GM06990 (cell line): ENCODE measurements at places on chromosomes 5 and 9.

- DNase-seq, result no peak
Observed at GRCh38 chr5:111453295-111453694, 59.0 kb downstream of the STARD4 start.

DNA sequence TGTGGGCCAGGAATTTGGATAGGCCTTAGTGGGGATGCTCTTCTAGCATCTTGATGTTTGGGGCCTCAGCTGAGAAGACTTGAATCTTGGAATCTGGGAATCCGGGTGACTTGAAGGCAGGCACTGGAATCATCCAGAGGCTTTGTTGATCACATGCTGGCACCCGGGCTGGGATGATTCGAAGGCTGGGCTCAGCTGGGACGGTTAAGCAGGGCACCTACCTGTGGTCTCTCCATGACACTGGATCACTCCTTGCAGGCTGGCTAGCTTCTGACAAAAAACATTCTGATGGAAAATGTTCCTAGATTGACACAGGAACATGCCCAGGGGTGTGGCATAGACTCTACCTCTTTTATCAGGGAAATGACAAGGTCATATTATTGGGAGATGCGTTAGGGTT lies 149.1 kb downstream of the TENT4A start:
- DNase-seq, result no peak

DNA sequence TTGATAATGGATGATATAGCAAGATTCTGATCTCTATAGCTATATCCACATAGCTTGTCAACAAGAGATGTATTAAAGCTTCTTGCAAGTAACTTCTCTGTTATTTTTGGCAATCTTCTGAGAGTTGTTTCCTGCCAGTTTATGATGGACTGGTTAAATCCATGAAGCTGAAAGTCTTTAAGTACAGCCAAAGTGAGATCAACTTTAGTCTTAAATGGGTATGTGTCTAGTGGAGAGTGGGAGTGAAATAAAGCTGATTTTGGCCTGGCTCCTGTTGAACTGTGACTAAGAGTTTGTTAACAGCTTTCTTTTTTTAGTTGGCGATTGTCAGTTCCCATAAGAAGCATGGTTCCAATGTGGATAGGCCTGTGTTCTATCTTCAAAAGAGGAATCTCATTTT lies 350.9 kb upstream of the PCSK5 start:
- no peak for DNase-seq

- no peak for DNase-seq
Observed at GRCh38 chr5:32541241-32541640, 44.1 kb upstream of the SUB1 start.

- DNase-seq, result no peak
Observed at GRCh38 chr9:14752871-14753270, 30.3 kb upstream of the CER1 start.

DNA sequence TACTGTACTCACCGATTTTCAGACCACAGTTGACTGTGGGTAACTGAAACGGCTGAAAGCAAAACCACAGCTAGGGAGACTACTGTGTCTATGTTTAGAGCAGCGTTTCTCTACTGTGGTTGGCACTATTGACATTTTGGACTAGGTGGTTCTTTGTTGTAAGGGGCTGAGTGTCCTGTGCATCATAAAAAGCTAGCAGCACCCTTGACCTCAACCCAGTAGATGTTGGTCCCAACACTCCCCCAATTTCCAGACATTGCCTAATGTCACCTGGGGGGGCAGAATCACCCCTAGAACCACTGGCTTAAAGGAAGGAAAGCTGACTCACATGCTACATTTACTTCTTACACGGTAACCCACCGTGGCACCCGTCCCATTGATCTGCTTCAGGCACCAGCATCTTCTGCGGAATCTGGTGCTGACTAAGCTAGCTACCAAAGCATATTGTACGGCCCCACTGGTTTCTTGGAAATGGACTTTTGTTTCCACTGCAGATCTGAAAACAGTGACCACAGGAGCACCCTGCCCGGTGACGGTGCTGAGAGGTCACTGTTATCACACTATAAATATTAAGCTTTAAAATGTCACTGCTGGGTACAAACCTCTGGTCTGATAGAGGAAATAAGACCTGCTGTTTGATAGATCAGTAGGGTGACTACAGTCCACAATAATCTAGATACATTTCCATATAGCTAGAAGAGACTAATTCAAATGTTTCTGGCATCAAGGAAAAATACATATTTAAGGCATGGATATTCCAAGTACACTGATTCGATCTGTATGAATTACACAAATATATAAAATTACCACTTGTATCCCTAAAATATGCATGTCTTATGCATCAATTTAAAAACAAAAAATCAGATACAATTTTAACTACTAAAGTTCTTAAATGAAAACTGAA lies 151.4 kb downstream of the HSD17B3 start:
- peak; percentile 31 for DNase-seq

DNA sequence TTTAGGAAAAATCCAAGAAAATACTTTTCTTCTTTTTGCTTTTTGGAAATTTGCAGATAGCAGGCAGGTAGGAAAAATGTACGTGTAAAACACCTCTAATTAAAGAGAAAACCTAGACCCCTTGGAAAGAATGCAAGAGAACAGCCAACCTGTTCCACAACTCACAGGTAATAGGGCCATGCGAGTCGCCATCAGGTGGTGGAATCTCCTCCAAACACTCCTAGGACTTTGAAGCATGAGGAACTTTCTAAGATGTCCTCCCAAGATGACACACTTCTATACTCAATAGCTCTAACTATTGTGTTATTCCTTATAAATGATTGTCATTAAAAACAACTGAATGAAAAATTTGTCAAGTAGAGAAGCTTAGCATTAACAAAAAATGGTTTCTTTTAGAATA lies 174.0 kb downstream of the TMC1 start:
- DNase-seq, result no peak

DNA sequence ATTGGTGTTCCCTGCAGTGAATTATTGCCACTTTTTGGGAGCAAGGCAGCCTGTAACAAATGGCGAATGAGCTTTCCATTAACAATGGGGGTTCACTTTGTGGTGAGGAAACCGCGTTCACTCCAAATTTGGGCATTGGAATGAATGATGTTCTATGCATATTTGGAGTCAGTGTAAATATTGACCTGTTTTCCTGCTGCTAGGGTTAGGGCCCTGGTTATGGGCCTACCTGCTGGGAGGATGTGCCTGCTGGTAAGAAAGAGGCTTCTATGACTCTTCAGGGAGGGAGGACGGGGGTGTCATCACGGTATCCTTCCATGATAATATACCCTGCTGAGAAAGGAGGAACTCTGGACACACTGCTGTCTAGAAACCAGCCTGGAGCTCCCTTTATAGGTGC lies 29.0 kb downstream of the C9orf50 start:
- DNase-seq, result no peak

DNA sequence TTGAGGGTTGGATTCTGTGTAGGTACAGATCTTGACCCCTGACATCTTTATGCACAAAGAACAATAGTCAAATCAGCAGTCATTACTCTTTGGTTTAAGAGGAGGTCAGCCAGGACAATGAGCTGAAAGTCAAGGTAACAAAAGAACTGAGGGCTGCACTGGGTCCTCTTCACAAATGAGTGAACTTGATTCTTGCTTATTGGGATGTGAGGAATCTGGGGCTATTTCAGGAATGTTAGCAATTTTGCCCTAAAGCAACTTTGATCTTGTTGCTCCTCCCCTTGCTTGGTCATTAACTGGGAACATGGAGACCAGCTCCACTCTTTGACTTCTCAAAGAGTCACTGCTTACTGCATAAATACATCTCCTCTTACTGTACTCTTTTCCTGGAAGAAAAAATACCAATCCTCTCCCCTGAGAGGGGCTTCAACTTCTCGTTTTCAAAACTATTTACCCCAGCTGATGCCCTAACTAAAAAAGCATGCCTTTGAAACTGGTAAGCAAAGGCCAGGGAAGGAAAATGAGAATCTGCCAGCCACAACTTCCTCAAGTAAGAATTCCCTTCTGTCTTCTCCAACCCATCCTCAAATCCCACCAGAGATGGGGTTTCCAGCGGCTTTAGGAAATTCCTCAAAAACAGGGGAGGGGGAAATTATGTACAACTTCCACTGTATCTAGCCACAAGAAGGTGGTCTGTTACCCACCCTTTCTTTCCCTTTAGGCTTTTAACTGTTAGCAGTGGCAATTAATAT lies 368.3 kb downstream of the ENC1 start:
- no peak for DNase-seq

- DNase-seq, result peak; percentile 43
Observed at GRCh38 chr5:176535664-176536131, 1.5 kb downstream of the RNF44 start.

GRCh38 chr5:143248391-143248790 lies 155.1 kb downstream of the NR3C1 start:
- DNase-seq, result no peak

GRCh38 chr5:150392680-150393079 lies 20.0 kb downstream of the CD74 start:
- no peak for DNase-seq

DNA sequence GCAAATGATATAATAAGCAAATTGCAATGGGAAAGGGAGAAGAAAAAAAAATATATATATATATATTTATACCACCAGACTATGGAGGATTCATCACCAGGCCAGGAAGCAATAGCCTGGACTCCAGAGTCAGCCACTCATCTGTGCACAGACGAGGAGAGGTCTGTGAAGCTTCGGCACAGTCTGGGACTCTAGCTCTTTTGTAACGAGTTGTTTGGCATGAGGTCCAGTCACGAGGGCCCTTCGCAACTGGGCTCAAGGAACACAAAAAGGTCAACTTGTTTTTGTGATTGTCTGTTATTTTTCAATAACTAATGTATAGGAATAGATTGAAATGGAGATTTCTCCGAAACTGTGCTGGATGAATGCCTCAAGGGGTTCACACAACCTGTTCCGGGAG lies 14.7 kb upstream of the FGF1 start:
- DNase-seq, result no peak

GRCh38 chr9:8011974-8012373 lies 212.4 kb upstream of the DMAC1 start:
- DNase-seq, result no peak

- DNase-seq, result no peak
Observed at GRCh38 chr5:135813758-135814157, 20.7 kb upstream of the SLC25A48 start.

- DNase-seq, result no peak
Observed at GRCh38 chr5:448766-449090, 5.8 kb downstream of the EXOC3 start.

- no peak for DNase-seq
Observed at GRCh38 chr9:89477811-89478630, 19.9 kb downstream of the SEMA4D start.

- DNase-seq, result no peak
Observed at GRCh38 chr5:114238771-114239313, 123.0 kb upstream of the KCNN2 start.

- no peak for DNase-seq
Observed at GRCh38 chr9:4416467-4416866, 73.8 kb upstream of the SLC1A1 start.

DNA sequence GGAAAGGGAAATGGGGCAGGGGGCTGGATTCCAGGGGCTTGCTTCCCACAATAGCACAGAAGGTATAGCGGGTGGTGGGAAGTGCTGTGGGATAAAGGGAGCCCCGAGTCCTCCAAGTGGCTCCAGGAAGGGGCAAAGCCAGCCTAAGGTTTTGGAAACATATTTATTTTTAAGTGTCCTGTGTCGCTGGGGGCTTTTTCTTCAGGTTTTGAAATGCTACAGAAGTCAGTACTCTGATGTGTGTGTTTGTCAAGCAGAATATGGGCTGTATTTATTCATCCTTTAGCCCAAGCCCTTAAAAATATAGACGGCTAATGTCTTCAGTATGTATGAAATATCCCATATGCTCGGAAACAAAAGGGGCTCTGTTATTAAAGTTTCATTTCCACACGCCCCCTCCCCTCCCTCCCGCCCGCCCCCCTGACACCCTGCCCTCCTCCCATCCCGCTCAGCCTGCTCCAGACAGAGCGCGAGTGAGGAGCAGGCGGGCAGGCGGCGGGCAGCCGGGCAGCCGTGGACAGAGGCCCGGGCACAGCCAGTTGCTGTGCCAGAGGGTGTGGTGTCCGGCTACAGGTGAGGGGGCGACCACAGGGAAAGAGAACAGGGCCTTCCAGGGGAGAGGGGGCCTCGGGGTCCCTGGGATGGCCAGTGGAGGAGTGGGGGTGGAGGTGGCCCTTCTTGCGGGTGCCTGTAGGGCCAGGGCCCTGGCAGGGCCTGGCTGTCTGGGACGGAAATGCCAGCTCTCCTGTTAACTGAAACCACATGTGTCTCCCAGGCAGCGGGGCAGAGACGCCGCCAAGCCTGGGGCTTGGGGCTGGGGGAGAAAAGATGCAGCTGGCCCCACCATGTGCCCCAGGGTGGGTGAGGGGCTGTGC lies 39.6 kb upstream of the SYNPO start:
- no peak for DNase-seq

DNA sequence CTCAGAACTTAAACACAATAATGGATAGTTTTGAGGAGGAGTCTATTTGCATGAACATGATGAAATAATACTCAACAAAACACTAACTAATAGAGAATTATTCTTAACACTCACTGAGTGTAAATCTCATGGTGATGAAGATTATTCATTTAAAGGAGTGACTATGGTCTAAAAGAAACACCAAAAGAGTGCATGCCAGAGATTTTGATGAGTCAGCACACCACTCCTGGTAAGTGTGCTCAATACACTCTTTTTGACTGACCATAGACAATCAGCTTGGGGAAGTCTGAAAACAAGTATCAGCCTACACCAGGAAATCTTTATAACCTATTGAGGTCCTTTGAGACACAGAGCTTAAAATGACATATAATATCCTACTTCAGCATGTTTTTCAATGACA lies 6.8 kb upstream of the FST start:
- no peak for DNase-seq

DNA sequence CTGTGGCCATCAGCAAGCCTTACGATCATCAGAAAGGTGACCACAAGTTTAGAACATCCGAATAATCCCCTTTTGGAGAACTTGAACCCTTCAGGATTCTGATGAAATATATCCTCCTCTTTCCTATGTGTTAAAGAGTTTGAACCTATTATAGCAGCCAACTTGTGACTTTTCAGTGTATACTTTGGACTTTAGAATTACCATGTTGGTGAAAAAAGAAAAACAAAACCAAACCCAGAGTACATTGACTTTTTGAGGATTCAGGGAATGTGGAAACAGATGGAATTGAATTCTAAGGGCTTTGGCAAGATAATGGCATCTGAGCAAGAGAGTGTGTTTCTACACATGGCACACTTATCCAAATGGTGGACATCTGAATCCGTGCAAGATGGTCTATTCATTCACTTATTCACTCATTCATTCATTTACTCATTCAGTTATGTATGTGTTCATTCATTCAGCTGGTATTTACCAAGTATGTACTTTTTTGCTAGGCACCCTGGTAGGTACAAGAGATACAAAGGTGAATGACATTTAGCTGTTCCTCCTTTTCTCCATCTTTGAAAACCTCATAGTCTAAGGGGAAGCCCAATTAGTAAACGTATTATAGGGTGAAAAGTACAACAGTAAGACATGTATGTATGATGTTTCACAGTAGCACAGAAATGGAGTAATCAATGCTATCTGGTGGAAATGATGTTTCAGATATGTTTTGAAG lies 91.8 kb downstream of the PRDM6 start:
- DNase-seq, result no peak
